ENCODE measurements at places on chromosomes 1 and 21.

GRCh38 chr1:224358237-224358636 lies 1.6 kb downstream of the CNIH4 start:
- no peak for DNase-seq

- DNase-seq, result no peak
Measured at GRCh38 chr21:40587736-40588346, 259.1 kb downstream of the DSCAM start.

DNA sequence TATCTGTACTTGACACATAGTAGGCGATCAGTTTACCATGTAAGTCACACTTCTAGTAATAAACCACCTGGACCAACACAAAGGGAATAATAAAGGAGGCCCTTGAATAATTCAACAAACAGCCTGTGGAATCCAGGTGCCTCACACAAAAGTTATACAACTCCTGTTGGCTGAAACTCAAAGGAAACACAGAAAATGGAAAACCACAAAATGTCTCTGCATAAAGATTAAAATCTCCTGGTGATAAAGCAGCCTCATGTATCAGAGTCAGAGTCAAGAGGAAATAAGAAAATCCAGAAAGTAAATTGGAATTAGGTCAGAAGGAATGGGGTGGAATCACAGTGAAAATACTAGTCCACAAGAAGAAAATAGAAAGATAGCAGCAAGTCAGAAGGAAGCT lies 592.5 kb downstream of the NPHP4 start:
- no peak for DNase-seq

DNA sequence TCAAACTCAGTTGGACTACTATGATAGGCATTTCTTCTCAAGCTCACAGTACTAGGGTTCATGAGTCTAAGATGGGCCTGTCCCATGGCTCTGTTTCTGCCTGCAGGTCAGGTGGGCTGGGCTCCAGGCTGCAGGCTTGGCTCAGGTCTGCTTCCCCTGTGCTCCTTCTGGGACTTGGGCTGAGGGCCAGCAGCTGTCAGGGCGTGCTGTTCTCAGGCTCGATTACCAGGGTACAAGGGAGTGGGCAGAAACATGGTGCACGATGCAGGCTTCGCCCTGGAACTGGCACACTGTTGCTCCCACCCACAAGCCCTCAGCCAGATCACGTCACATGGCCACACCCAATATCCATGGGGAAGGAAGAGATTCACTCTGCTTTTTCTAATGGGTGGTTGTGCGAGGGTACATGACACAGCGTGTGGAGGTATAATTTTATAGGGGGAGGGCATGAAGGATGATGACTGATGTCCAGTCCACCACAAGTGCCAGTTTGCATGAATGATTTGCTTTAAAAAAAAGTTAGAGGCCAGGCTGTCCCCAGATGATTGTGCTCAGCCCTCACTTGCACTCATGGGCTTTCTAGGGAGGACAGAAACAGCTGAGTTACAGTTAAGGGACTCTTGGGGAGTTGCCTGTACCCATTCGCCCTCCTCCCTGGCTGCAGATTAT lies 118.0 kb downstream of the ACTL8 start:
- DNase-seq, result no peak

GRCh38 chr1:156080241-156080862 lies 1.9 kb downstream of the MEX3A start:
- no peak for DNase-seq

DNA sequence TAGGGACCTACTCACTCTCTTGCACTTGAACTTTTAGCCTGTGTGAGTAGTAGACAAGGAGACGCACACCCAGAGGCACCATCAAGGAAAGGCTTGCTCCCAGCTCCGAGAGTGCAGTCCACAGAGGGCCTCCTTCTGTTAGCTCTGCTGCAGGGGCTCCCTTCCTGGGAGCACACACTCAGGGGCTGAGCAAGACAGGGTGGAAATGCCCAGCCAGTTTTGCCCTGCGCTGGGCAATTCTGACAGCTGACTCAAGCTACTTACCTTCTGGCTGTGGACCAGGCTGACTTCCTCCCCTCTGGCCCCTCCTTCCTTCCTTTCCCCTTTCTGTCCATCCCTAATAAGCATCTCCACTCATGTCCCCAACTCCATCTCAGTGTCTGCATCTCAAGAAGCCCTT lies 449.1 kb downstream of the PTPRU start:
- DNase-seq, result no peak

GRCh38 chr1:77977989-77978292 lies 931 bp downstream of the FUBP1 start:
- no peak for DNase-seq

DNA sequence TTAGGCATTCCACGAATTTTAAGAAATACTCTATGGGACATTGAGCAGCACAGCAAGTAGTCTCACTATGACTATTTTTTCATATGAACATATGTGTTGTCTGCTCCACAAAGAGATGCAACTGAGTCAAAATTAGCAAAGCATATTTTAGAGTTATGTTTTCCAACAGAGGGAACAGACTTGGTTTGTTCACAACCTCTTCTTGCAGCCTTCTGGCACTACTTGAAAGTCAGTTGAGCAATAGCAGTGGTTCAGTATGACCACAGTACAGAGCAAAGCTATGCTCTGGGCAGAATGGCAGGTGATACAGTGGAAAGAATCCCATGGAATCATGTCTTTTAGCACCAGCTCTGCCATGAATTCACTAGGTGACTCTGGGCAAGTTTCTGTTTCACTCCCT lies 5.2 kb downstream of the CCN1 start:
- DNase-seq, result no peak

- DNase-seq, result no peak
Measured at GRCh38 chr1:245118066-245118465, 36.7 kb upstream of the KIF26B start.

GRCh38 chr1:43976045-43976444 lies 1.3 kb downstream of the ATP6V0B start:
- no peak for DNase-seq

- DNase-seq, result no peak
Measured at GRCh38 chr1:51898090-51898734, 19.7 kb upstream of the NRDC start.

GRCh38 chr1:92125204-92125603 lies 45.1 kb downstream of the BTBD8 start:
- DNase-seq, result no peak

DNA sequence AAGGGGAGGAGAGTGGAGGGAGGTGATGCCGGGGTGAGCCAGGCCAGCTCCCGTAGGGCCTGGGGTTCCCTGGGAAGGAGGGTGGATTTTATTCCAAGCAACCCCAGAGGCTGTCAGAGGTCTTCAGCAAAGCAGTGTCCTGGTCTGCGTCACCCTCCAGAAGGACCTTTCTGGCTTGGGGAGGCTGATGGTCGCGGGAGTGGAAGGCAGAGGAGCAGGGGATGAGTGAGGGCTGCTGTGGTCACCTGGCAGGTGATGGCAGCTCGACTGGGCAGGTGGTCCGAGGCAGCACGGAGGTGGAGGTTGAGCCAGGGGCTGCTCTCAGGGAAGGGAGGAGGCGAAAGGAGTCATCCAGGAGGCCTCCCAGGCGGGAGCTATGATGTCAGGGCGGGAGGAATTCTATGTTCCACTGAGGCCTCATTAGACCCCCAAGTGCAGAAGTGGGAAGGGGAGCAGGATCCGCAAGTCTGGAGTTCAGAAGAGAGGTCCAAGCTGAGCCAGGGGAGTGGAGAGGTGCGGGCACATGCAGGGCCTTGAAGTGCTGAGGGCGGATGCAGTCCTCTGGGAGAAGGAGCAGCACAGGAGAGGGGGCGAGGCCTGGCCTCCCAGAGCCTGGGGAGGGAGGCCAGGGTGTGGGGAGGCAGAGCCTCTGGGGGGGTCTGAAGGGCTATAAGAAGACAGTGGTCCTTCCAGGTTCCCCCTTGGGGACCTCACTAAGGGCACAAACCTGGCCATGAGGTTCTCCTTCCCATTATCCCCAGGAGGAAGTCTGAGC lies 33.3 kb downstream of the BMP8A start:
- DNase-seq, result no peak

DNA sequence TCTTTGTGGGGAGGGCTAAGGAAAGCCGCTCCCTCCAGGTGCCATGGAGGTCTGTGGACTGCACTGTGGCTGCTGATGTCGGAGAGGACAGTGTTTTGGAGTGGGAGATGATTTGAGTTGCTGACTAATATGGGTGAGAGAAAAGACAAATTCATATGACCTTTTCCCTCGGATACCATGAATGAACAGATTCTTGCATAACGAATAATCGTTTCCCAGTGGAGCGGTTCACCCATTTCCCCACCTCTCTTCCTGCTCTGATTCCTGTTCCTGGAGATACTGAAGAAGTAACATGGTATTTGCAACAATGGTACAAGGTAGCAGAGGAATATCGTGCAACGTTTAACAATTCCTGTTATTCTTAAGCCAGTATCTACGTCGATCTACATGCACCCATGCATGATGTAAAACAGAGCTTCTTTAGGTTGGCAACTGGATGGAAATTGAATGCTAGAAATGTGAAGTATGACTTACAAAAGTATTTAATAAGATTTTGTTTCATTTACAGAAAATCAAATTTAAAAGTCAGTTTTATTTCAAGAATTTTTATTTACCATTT lies 227.1 kb downstream of the TOMM20 start:
- no peak for DNase-seq

GRCh38 chr1:237712082-237712481 lies 178.6 kb downstream of the ZP4 start:
- no peak for DNase-seq

GRCh38 chr1:150053926-150054325 lies 13.7 kb upstream of the VPS45 start:
- DNase-seq, result no peak

DNA sequence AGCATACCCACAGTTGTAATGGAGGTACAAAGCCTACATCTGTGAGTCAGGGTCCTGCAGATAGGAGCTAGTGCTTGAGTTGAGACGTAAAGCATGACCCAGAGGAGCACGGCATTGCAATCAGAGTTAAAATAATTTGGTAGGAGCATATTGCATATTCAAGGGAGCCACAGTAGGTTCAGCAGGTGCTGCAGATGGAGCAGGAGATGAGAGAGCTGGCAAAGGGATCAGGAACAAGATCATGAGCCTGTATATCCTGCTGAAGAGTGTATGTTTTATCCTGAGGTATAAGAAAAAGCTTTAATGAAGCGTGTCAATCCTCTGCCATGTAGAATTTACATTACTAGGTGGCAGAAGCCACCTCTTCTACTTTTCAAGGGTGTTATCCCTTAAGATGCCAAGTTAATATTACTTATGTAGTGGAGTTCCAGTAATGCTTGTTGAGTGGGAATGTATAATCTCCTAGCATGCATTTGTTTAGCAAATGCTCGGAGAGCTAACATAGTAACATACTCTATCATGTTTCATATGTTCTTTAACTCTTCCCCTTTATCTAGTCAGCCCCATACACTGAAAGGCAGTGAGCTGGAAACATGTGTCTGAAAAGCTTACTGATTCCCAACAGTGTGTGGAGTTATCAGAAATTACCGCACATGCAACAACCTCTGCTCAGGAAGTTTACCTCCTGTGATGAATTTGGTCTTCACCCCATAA lies 300.3 kb downstream of the GRIK1 start:
- DNase-seq, result no peak

GRCh38 chr1:8856689-8857412 lies 21.6 kb downstream of the ENO1 start:
- no peak for DNase-seq

DNA sequence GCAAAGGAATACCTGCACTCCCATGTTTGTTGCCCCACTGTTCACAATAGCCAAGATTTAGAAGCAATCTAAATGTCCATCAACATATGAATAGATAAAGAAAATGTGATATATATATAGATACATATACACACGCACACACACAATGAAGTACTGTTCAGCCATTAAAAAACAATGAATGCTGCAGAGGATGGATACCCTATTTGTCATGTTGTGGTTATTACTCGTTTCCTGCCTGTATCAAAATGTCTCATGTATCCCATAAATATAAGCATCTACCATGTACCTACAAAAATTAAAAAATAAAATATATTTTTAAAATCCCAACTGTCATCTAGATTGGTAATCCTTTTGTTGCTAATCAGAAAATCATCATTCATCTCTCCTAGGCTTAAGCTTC lies 634.8 kb upstream of the ADGRL2 start:
- DNase-seq, result no peak

GRCh38 chr1:17359808-17360207 lies 12.2 kb upstream of the PADI6 start:
- DNase-seq, result no peak

GRCh38 chr21:37145635-37146111 lies 72.6 kb downstream of the TTC3 start:
- no peak for DNase-seq

GRCh38 chr1:197951089-197951488 lies 33.9 kb downstream of the LHX9 start:
- no peak for DNase-seq

DNA sequence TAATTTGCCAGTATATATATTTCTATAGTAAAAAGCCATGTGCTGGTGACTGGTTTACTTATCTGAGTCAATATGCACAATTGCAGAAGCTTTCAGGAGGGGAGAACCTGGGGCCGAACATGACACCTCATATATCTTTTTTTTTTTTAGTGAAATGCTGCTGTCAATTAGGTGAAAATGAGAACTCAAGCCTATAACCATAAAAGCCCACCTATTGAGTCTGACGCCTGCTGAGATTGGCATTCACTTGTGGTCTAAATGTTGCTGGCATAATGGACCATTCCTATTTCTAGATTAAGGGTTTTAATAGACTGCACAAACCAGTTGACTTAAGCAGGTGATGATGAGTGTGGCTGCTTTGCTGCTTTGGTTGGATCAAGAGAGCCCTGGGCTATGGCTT lies 10.8 kb downstream of the NTMT2 start:
- DNase-seq, result no peak

GRCh38 chr1:20099533-20099932 lies 19.8 kb downstream of the PLA2G2D start:
- DNase-seq, result no peak

DNA sequence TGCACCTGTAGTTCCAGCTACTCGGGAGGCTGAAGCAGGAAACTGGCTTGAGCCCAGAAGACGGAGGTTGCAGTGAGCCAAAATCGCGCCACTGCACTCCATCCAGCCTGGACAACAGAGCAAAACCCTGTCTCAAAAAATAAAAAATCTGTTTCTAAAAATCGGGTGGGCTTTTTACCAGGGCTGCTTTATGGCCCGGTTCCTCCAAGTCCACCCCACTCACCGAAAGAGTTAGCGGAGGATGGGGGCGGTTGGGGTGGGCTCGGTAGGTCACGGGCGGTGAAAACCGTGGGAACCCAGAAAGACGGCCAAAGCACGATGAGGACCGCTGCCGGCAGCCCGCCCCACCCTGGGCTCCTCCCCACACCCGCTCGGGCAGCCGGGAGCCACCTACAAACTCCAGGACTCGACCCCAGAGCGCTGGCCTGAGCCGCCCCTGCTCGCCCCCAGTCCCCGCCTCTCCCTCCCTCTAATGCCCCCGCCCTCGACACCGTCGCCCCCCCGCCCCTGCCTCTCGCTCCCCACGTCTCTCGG lies 846 bp upstream of the PER3 start:
- DNase-seq, result no peak

DNA sequence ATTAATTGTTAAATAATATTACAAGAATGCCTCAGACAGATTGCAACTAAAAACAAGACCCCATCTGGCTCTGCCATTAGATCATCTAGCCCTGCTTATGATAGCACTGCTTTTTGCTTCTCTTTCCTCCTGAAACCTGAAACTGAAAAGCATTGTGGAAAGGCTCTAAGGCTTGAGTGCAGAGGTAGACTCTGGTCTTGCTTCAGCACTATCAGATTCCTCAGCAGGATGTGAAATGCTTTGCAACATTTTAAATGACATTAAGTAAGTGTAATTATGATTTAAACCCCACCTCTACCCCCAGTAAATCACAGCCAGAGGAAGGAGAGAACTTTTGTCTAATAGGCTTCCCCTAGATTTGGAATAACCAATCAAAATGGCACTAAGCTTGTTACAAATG lies 32.9 kb downstream of the PHC2 start:
- no peak for DNase-seq

GRCh38 chr1:59457786-59458185 lies 160.9 kb downstream of the FGGY start:
- no peak for DNase-seq
